ENCODE measurements at places on chromosomes 1 and 21. TPM values are rescaled to one million over a fixed set of nuclear protein-coding genes. Genes with fewer than 3 reads are reported as not detected.

The GCSAML gene
- total RNA-seq, result 3.1 TPM

The USH2A gene
- total RNA-seq, result not detected

The PODN gene
- total RNA-seq, result not detected

The CHODL gene
- total RNA-seq, result 0.21 TPM

The CXADR gene
- total RNA-seq, result 0.56 TPM

The KRTAP7-1 gene
- total RNA-seq, result not detected

The CELA2A gene
- not detected for total RNA-seq

The FNBP1L gene
- total RNA-seq, result 0.14 TPM

The B3GALT5 gene
- total RNA-seq, result not detected

The PDE9A gene
- total RNA-seq, result 7.7 TPM

The ITLN1 gene
- not detected for total RNA-seq

The GBP7 gene
- 0.10 TPM for total RNA-seq

The MCOLN2 gene
- total RNA-seq, result 20.4 TPM

The RPTN gene
- total RNA-seq, result not detected

The TMEM125 gene
- total RNA-seq, result not detected

The SAMSN1 gene
- 113 TPM for total RNA-seq

The CTNNBIP1 gene
- 8.6 TPM for total RNA-seq

The RCAN3 gene
- 67.7 TPM for total RNA-seq

The BRINP3 gene
- not detected for total RNA-seq

The RHBDL2 gene
- total RNA-seq, result not detected

The TMEM54 gene
- 1.4 TPM for total RNA-seq

The TMEM269 gene
- 0.32 TPM for total RNA-seq

The CYP4A22 gene
- not detected for total RNA-seq

The GUCA2B gene
- not detected for total RNA-seq

The MTARC2 gene
- not detected for total RNA-seq

The RNF223 gene
- not detected for total RNA-seq

The CD160 gene
- total RNA-seq, result 14.2 TPM

The LRRC39 gene
- total RNA-seq, result 0.72 TPM

The KDM1A gene
- 81.6 TPM for total RNA-seq

The ANP32E gene
- 191 TPM for total RNA-seq

The ASPM gene
- 31.4 TPM for total RNA-seq

The VWA5B1 gene
- 0.31 TPM for total RNA-seq

The OR10Z1 gene
- total RNA-seq, result not detected

The NUDT4B gene
- 1.4 TPM for total RNA-seq

The ESPN gene
- 0.44 TPM for total RNA-seq

The FCRL5 gene
- 0.31 TPM for total RNA-seq

The C1QC gene
- not detected for total RNA-seq

The NHLH1 gene
- 0.34 TPM for total RNA-seq
